ENCODE measurements at places on chromosomes 13 and 19.

DNA sequence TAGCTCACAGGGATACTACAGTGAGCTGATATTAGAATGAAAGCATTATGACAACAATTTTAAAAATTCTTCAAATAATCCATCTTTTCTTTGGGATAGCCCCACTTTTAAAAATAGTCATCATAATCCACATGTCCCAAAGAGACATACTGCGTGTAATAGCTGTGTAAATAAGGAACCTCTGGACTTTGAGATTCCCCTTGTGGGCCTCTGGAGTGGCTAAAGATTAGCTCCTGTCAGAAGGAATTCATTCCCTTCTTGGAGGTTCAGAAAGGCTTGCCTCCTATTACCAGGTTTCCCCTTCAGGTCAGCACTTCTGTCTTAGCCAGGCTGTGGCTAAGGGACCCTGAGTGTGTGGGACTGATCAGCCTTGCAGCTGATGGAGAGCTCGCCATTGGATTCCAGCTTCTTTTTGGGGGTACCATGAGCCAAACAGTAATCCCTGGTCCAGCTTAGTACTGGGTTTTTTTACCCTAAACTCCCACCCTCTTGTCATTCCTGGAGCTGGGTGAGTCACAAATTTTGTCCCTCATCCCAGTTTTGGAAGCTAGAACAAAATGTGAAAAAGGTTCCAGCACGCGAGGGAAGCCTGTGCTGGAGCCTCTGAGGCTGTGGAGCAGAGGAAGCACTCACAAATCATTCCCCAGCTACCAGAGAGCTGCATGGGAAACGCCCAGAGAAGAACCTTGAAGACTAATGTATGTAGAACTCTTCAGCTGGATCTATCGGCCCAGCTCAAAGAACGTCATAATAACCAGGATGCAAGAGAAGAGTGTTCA, 96.7 kb downstream of the RNASEH2B start:
- no peak for DNase-seq

- DNase-seq, result no peak
Observed at GRCh38 chr19:53463263-53463662, 4.3 kb upstream of the ZNF813 start.

- no peak for DNase-seq
Observed at GRCh38 chr19:11673608-11674041, 65.1 kb downstream of the ZNF823 start.

DNA sequence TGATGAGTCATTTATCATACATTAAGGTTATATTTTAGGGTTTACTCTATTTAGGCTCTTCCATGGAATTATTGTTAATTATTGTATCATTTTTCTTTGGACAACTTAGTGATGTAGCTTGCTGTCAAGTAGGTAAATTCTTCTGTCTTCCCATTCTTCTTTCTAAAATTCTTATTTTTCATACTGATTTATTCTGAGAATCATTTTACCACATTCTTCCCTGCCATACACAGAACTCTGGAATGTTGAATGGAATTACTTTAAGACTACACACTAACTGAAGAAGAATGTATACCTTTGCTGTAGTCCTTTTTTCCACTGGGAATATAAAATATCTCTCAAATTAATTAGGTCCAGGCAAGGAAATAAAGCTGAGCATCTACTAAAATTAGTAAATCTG, 24.5 kb upstream of the SLC7A1 start:
- DNase-seq, result no peak

DNA sequence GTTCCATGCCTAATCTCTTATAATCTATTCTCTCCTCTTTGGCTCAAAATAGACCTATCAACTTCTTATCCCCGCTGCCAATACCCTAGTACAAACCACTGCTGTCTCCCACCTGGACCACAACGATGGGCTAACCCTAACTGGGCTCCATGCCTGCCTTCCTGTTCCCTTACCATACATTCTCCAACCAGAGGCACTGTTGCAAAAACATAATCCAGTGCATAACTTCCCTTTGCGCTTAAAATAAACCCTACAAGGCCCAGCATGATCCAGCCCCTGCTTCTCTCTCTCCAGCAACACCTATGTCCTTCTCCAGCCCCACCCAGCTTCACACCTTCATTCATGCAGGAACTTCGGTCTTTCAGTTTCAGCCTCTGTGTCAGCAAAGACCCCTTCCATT, 27.4 kb upstream of the CEBPA start:
- no peak for DNase-seq

GRCh38 chr19:39446365-39447084, 1.1 kb downstream of the SUPT5H start:
- DNase-seq, result no peak

DNA sequence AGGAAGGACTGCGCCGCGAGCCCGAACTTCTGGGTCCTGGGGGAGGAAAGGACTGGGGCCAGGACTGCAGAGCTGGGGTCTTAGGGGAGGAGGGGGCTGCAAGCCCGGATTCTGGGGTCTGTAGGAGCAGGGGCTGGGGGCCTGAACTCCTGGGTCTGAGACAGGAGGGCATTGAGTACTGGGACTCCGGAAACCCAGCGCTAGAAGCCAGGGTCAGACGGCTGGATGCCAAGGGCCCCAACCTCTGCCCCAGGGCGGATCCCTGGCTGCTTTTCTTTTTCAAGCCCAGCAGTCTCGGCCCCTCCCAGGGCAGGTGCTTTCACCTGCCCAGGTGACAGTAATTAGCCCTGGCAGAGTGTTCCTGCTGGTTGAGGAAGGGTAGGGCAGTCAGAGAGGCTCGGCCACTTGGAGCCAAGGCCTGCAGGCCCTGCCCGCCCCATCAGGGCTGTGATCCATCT, 2.3 kb downstream of the MYH14 start:
- no peak for DNase-seq

- no peak for DNase-seq
Observed at GRCh38 chr13:108781312-108781711, 151.9 kb downstream of the MYO16 start.

GRCh38 chr13:23350009-23350408, 83.5 kb downstream of the SACS start:
- DNase-seq, result no peak

DNA sequence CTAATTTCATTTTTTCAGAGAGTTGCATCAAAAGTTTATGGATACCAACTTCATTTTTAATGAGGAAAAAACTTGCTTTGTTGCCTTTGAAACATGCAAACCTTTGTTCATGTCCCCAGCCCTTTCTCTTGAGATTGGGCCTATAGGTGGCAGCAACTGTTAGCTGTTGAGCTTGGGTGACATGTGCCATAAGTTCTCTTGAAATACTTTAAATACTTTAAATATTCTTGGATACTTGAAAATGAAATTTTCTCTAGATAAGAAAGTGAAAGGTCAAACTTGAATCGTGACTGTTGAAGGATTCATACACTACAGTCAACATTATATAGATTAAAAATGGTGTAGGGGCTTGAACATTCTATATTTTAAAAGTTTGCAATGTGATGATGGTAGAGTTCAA, 294.9 kb downstream of the NDFIP2 start:
- no peak for DNase-seq

GRCh38 chr13:104691767-104692467, 1625.7 kb upstream of the SLC10A2 start:
- no peak for DNase-seq

- DNase-seq, result no peak
Observed at GRCh38 chr13:109789262-109789661, 2.9 kb upstream of the IRS2 start.

DNA sequence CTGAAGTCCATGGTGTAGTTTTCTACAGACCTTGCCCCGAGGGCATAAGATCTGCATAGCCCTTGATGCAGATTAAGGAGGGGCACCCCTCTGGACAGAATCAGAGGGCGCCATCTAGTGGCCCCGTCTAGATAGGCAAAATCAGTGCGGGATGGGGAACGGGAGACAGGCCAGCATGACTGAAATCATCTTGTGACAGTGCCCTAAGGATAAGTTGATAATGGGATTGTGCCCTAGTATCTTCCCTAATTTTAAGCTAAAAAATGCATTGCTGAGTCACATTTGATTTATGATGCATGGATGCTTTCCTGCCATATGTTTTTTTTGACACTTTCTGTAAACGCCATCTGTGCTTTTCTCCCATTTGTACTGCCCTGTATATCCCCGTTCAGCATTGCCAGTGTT, 19.0 kb upstream of the GPI start:
- peak; percentile 59 for DNase-seq

- no peak for DNase-seq
Observed at GRCh38 chr19:48977061-48977460, 12.0 kb downstream of the FTL start.

DNA sequence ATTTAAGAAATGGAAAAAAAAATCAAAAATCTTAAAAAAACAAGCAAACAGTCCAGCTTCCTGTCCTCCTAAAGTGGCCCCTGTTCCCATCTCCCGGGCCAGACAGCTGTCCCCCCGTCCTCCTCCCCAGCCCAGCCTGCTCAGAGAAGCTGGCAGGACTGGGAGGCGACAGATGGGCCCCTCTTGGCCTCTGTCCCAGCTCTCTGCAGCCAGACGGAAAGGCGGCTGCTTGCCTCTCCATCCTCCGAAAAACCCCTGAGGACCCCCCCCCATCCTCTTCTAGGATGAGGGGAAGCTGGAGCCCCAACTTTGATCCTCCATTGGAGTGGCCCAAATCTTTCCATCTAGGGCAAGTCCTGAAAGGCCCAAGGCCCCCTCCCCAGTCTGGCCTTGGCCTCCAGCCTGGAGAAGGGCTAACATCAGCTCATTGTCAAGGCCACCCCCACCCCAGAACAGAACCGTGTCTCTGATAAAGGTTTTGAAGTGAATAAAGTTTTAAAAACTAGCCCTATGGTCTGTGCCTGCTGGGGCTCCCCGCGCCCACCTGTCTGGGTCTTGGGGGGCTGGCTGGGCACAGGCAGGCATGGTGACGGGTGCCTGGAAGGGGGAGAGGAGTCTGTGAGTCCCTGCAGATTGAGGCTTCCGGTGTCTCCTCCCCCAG, 3.8 kb downstream of the GADD45GIP1 start:
- DNase-seq, result no peak

- no peak for DNase-seq
Observed at GRCh38 chr13:28161370-28161769, 23.0 kb downstream of the PAN3 start.

DNA sequence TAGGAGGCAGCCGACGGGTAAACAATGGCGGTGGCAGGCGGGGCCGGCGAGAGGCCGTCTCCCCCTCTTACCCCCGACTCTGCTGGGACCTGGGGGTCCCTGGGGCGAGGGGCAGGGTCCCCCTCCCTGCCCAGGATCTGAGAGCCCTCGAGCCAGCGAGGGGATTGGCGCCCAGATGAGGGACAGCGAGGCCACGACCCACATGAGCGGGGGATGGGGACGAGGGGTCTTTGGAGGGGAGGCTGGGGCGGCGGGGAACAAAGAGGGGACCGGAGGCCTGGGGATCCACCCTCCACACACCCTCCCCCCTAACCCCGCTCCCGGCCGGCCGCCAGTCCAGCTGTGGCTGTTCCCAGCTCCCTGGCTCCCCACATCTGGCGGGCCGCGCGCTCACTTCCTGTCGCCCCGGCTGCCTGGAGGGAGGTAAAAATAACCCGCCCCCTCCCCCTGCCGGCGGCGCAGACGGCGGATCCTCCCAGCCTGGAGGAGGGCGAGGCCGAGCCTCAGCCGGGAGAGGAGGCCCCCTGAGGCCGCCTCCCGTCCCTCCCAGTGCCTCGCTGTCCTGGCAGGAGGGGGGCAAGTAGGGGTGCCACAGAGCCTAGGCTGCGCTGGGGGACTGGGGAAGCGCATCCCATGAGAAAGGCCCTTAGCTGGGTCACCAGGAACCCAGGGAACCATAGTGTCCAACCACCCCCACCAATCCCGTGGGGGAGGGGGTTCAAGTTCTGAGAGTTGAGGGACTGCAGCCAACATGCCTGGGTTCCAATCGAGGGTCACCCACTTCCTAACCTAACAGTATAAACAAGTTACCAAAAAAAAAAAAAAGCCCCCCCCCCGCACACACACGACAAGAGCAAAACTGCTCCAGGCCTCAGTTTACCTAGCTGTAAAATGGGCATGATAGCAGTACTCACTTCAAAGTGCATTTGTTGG, 29.3 kb upstream of the NANOS3 start:
- peak; percentile 77 for DNase-seq

- DNase-seq, result no peak
Observed at GRCh38 chr13:81480634-81481033, 1139.7 kb upstream of the SPRY2 start.
